CD8-positive, alpha-beta memory T cell (primary cell): ENCODE measurements at places on chromosomes 13 and 19. TPM values are rescaled to one million over a fixed set of nuclear protein-coding genes. Genes with fewer than 3 reads are reported as not detected.
A peak's percentile ranks its signal among the peaks of the same experiment; 100 is the strongest.

The ACP5 gene
- 11.8 TPM for polyA plus RNA-seq

The IRS2 gene
- polyA plus RNA-seq, result 2.3 TPM

The OR10H1 gene
- not detected for polyA plus RNA-seq

The PLPP2 gene
- polyA plus RNA-seq, result 2.3 TPM

The CADM4 gene
- not detected for polyA plus RNA-seq

The DCT gene
- not detected for polyA plus RNA-seq

GRCh38 chr13:113763254-113763653, 4.2 kb downstream of the TMEM255B start:
- no peak for DNase-seq

DNA sequence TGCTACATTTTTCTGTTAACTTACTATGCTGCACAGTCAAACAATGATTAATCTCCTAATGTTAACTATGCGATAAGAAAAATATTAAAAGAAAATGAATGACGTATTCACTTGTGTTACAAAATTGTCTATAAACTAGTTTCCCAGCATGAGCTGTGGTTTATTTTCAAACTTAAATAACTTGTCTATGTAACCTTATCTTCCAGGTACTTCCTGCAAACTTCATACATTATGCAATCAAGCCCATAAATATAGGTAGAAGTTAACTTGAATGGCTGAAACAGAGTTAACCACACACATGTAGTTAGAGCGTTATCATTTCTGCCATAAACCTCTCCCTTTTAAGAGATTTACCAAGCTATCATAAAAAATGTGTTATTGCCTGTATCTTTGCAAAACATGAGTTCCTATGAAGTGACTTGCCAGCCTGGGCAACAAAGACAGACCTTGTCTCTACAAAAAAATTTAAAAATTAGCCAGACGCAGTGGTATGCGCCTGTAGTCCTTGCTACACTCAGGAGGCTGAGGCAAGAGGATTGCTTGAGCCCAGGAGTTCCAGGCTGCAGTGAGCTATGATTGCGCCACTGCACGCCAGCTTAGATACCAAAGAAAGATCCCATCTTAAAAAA, 17.7 kb upstream of the KLF5 start:
- DNase-seq, result no peak

DNA sequence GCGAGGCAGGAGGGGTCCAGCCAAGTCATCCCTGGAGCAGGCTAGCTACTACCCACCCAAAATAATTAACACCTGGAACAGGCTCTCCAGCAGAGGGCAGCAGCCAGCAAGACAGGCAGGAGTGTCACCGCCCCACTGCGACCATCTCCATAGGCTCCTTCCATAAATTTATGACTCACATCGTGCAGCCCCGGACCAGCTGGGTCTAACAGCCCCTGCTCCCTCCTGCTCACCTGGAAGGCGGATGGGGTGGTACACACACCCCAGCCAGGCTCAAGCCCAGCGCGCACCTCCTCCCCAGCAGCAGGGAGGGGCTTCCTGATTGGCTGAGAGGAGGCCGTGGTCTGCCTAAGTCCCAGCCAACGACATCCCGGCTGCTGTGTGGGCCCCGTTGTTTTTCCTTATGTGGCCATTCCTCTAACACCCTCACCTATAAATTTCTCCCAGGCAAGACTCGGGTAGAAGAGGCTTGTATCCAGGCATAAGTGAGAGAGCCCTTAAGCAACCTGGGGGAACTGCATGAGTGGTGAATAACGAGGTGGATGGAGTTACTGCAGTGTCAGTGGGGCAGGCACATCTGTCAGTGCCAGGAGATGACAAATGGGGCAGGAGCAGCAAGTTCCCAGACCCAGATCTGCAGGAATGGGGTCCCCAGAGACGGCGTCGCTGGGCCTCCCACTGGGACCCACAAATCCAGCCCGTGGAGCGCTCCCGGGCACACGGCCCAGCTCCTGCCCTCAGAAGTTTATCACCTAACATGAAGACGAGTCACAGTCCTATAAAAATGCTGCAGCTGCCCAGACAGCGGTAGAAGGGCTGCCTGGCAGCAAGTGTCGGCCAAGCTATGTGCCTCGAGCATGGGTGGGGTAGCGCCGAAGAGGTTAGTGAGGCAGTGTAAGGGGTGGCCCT, 43.1 kb downstream of the CEBPG start:
- DNase-seq, result peak; percentile 43

DNA sequence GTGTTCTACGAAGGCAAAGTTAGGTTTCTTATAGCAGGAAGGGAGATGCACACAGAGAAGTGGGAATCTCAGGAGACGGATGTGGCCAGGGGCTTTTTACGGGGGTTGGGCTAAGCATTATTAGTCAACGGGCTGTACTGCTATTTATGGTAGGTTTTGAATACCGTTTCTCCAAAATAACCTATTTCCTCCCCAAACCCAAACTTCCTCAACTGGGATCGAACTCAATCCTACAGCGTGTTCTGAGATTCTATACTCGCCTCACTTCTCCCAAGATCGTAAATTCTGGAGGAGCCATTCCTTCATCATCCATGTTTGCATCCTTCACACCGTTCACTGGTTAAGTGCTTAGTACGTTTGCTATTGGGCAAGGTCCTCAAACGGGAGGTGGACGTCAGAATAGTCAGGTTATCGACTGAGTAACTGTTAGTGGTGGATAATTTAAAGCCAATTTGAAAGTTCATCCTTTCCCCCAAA, 1.2 kb upstream of the TRIM13 start:
- no peak for DNase-seq

GRCh38 chr13:25249001-25249543, 38.2 kb downstream of the MTMR6 start:
- DNase-seq, result no peak

GRCh38 chr19:13018035-13018914, 23.0 kb downstream of the NFIX start:
- no peak for DNase-seq

GRCh38 chr13:98889419-98890085, 88.3 kb downstream of the DOCK9 start:
- no peak for DNase-seq

GRCh38 chr13:33757713-33758112, 60.2 kb upstream of the RFC3 start:
- no peak for DNase-seq

DNA sequence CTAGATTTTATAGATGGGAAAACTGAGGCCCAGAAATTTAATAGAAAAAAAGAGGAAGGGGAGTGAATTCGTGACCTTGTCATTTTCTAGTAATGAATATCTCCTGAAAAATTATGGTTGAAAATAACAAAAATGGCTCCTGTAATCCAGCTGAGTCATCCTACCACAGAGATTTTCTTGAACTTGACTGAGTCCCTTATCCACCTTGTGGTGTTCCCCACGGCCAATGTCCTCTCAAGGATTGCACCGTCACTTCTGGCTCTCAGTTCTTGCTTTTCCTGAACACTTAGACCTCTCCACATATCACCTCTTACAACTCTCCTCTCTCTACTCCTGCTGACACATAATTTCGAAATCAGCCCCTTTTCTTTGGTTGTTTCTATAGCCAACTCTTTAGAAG, 1.2 kb upstream of the KATNAL1 start:
- no peak for DNase-seq

DNA sequence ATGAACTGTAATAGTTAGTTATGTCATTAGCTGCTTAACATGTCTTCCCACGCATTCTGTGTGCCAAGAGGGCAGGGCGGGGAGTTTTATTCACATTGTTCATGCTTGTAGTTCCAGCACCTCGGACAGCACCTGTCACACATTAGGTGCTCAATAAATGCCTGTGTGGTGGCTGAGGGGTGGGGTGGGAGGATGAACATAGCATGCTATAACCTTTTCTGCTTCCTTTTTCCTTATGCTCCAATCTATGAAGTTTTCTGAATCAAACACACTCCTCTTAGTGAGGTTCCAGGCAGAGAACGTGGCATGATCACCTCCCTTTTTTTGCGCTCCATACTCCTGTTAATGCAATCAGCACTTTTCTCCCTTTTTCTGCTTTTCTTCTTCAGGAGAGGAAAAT, 15.8 kb upstream of the PTPRS start:
- no peak for DNase-seq

GRCh38 chr19:10553087-10553667, 9.5 kb downstream of the ATG4D start:
- no peak for DNase-seq

DNA sequence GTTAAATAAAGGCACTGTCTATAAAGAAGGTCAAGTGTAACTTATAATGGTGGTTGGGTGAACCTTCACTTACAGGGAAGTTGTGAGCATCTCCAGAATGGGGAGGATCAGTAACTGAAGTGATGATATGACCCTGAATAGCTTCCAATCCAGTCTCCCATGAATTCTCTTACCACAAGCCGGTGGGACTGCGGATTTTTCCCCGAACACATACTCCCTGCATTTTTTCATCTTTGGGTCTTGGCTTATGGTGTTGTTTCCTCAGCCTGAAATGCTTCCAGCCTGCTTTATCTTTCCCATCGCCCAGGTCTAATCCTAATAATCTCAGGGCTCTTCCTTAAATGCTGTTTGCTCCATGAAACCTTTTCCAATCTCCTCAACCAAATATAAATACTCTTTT, 2.0 kb upstream of the CSNK1A1L start:
- no peak for DNase-seq

GRCh38 chr19:14758816-14759215, 19.5 kb downstream of the ADGRE2 start:
- no peak for DNase-seq

- no peak for DNase-seq
Measured at GRCh38 chr19:3699741-3700241, 477 bp downstream of the PIP5K1C start.

GRCh38 chr13:46342538-46342937, 44.5 kb downstream of the RUBCNL start:
- DNase-seq, result no peak

DNA sequence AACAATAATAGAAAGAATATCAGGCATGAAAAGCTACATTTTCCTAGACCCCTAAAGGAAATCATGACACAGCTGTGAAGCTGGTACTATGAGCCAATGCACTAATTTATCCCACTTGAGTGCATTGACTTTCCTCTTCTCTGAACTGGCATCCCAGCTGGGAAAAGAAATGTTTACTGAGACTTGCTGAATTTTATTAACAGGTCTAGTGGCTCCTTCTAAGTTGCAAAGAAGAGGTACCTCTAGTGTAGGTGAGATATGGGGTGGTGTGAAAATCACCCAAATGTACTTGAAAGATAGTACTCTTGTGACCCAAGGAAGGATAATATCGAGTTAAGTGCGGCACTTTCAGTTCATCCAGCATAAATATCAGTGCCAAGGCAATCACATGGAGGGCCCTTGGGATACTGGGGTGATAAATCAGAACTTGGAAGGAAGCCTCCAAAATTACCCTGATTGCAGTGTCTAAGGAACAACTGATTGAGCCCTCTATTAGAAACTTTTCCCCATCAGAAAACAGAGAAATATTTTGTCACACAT, 369.2 kb downstream of the PCDH9 start:
- no peak for DNase-seq

GRCh38 chr19:11089254-11090013, at the start of gene LDLR:
LDLR (plus strand) TSS chr19:11089463; CDS start chr19:11089549, 86 bp downstream.
- DNase-seq, result peak; percentile 70

- DNase-seq, result no peak
Measured at GRCh38 chr13:51044023-51044665, 66.9 kb downstream of the C13orf42 start.

- DNase-seq, result no peak
Measured at GRCh38 chr13:78827471-78827870, 168.5 kb upstream of the OBI1 start.

DNA sequence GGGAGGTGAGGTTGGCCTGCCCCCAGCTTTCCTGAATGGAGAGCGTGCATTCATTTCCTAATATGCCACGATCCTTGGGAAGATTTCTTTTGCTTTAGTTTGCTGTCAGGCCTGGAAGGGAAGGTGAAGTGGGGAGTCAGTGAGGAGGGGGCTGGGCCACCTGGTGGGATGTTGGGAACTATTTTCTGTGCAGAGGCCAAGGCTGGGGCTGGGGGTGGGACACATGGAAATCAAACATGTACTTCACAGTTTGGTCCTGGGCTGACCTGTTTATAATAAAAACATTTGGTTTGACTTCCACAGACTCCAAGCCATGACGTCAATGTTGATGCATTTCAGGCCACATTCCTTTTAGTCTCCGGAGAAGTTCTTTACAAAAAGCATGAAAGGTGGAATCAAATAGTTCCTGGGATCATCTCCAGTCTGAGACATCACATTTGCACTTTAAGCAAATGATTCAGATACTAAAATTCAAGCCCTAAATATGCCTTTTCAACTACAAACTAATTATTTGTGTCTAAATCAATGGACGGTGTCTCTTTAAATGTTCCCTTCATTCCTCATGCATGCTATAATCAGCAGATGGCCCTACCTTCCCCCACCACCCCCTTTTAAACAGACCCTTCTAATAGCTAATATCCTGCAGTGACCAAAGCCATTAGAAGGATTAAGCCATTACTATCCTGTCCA, 41.5 kb upstream of the MEDAG start:
- DNase-seq, result no peak

DNA sequence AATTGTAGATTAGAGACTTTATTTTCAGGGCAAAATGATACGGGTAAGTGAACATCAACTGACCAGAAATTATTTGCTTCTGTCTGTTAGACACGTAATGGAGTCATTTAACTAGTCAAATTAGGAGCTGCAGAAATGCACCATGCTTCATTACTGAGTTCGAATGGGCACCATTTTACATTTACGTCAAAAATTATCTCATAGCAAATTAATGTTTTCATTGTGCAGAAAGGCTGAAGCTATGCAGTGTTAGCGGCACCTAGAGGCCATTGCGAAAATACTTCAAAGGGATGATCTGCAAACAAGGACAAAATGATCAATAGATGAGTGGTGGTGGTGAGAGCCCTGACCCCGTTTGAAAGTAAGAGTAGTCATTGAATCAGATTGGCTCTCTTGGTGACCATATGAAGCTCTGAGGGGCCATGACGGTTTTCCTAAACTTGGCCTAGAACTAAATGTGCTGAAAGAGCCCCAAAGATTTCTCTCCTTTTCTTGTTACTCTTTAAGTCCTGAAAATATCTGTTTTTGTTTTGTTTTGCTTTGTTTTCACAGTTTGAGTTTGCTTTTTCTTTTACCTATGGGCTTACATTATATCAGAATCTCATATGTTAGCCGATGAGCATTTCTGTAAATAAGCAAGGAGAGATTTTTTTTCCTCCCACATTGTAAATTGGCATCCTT, 277.9 kb downstream of the ZNF536 start:
- no peak for DNase-seq

GRCh38 chr13:79541426-79542049, 60.6 kb downstream of the NDFIP2 start:
- DNase-seq, result no peak

GRCh38 chr13:27362064-27362751, 62.2 kb upstream of the GTF3A start:
- DNase-seq, result peak; percentile 73
